Stimulated activated CD4-positive, alpha-beta T cell treated with anti-CD3 and anti-CD28 coated beads, Interleukin-1b, Interleukin-23, amount 100 ng/mL, for 24 hours (primary cell): ENCODE measurements at places on chromosomes 6 and 20.

DNA sequence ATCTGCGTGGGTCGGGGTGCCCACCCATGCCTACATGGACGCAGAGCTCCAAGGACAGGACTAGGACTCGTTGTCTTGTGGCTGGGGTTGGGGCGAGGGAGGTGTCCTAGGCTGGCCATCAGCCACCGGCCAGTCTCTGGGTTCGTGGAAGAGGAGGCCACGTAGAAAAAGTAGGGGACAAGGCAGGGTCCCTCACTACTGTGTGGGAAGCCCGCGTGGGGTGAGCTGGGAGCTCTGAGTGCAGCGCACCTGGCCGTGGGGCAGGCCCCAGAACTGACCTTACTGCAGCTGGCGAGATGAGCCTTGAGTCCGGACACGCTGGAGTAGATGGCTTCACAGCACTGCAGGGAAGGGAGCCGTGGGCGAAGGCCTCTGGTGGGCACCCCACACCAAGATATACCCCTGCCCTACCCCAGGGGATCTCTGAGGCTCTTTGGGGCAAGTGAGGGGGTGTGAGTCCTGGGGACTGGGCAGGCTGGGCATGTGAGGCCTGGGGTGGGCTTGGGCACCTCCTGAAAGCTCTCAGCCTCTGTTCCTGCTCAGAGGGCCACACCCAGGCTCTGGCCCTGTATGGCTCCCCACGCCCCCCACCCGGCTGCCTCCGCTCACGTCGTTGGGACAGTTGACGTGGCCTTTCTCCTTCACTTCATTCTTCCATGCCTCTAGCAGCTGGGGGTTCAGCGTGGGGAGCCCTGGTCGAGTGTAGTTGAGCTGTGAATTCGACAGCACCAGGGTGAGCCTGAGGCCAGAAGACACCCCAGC lies 5.6 kb upstream of the UCKL1 start:
- no peak for DNase-seq

DNA sequence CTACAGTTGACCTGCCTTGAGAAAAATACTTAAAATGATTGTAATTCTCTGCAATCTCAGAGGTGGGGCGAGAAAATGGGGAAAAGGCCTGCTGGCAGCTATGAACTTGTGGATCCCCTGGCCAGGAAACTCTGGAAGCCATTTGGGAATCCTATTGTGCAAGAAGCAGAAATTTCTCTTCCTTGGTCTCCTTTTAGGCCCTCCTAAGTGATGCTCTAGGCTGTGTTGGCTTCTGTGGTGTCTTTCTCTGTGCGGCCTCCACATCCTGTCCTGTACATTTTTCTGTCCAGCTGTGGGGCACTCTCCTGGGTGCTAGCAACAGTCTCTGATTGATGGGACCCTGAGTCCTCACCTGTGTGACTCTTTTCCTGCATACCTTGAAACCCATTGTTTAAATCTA lies 290.9 kb downstream of the FARS2 start:
- no peak for DNase-seq

DNA sequence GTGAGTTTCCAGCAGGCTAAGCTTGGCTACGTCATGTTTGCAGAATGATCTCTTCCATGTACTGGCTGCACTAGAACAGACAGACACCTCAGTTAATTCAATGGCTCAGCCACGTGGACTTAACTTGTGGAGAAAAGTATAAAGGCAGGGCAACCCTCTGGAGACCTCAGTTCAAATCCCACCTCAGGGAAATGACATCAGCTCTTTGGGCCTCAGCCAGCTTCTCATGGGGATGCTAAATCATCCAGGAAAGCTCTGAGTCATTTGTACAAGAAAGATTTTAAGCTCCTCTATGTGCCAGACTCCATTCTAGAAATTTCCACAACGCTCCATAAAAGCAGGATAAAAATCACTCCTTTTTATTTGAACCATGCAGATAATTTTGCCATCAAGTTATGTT lies 128.5 kb upstream of the SALL4 start:
- DNase-seq = no peak

GRCh38 chr20:50272724-50273446 lies 82.3 kb downstream of the CEBPB start:
- DNase-seq = no peak

DNA sequence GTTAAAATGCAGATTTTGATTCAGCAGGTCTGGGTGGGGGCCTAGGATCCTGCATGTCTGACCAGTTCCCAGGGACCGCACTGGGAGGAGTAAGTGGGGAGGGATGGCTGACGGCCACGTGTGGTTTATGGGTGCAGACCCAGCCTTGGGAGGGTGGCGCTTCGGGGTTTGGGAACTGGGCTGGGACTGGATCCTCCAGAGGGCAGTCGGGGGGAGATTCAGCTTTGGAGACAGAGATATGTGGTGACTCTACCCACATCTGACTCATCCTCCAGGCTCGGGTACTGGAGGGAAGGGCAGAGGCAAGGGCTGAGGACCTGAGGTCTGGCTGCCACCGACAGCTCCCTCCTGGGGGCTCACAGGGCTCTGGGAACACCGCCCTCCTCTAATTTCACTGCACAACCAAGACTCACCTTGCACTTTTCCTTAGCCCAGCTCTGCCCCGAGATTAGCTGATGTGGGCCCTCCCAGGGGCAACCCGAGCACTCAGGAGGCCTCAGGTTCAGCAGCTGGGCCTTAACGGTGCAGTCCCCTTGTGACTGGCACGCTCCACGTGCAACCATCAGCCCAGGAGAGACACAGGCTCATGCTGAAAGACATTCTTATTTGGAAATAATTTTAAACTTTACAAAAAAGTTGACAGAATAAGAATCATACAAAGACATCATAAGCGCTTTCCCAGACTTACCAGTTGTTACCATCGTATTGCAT lies 172.8 kb upstream of the PMEPA1 start:
- DNase-seq = no peak

- DNase-seq = no peak
Measured at GRCh38 chr6:88143421-88144157, 22.6 kb downstream of the CNR1 start.

DNA sequence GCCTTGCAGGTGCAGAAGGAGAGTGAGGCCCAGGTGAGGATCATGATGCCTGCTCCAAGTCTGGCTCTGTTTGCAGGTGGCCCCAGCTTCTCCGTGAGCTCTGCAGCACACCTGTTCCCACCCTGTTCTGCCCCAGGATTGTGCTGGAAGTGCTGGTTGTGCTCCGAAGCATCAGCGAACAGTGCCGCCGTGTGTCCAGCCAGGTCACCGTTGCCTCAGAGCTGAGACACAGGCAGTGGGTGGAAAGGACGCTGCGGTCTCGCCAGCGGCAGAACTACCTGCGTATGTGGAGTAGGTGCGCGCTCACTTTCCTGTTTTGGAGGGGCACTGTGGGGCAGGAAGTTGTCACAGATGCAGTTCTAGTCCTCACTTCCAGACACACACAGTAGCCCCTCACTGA lies 25.0 kb downstream of the ERMARD start:
- DNase-seq = no peak

- DNase-seq = no peak
Measured at GRCh38 chr6:22980446-22980845, 411.1 kb downstream of the HDGFL1 start.

GRCh38 chr20:23336476-23336875 lies 14.1 kb upstream of the NXT1 start:
- no peak for DNase-seq
